ENCODE measurements at places on chromosomes 11 and 22.

DNA sequence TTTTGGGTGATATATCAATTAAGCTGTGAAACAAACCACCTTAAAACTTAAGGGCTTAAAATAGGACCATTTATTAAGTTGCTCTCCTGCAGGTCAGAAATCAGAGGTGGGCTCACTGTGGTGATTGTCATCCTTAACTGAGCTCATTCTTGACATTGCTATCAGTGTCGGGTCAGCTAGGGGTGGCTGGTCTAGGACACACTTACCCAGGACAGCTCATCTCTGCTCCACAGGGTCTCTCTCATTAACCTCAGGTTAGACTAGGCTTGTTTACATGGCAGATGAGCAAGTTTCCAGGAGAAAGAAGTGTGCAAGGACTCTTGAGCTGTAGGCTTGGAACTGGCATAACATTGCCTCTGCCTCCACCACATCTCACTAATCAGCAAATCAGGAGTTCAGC, 601.0 kb upstream of the RAG2 start:
- no peak for DNase-seq

- DNase-seq, result peak; percentile 42
These were observed 45.6 kb downstream of the EIF3F start for GRCh38 chr11:8032576-8033304.

- DNase-seq, result no peak
These were observed 34.4 kb upstream of the CD82 start for GRCh38 chr11:44531116-44531504.

DNA sequence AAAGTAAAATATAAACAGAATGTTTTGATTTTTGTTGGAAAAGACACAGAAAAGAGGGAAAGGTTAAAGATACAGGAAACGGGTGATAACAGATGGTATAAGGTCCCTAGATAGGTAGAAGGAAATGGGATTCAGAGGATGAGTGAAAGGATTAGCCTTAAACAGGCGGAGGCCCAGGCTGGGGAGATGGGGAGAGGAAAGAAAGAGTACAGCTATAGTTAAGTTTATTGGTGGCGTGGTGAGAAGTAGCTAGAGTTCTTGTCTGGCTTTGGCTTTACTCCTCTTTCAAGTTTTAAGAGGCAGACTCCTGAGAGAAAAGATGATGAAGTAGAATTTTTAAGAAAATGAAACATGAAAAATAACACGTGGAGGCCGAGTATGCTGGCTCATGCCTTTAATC, 13.7 kb downstream of the ZBTB44 start:
- DNase-seq, result no peak

- no peak for DNase-seq
These were observed 31.3 kb upstream of the DGKZ start for GRCh38 chr11:46315783-46316563.

DNA sequence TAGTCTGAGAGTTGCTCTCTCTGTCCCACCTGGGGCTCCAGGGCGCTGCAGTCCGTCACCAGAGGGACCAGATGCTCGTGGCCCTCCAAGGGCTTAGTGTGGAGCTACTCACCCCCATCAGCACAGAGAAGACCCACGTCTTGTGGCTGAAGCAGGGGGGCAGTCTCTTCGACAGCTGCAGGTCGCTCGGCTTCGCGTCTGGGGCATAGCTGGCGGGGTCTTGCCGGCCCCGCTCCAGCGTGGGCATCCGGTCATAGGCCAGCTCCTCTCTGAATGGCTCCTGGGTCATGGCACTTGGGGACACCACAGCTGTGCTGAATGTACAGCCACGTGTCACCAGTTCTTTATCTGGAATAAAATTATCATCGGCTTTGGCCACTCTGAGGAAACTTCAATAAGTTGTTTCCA, 608 bp downstream of the MLC1 start:
- DNase-seq, result no peak

- DNase-seq, result no peak
These were observed 81.1 kb downstream of the DGCR2 start for GRCh38 chr22:19040888-19041703.

- no peak for DNase-seq
These were observed 344.9 kb downstream of the BRD1 start for GRCh38 chr22:49482811-49483210.

GRCh38 chr22:30240541-30241417, 5.8 kb downstream of the LIF start:
- no peak for DNase-seq

GRCh38 chr11:269146-269890, 8.9 kb upstream of the NLRP6 start:
- DNase-seq, result peak; percentile 67

GRCh38 chr22:28229566-28230485, 310.8 kb upstream of the PITPNB start:
- DNase-seq, result no peak

- DNase-seq, result no peak
These were observed 67.6 kb downstream of the PIWIL3 start for GRCh38 chr22:24706732-24707469.

- no peak for DNase-seq
These were observed 20.7 kb upstream of the P2RY2 start for GRCh38 chr11:73197348-73197747.

- no peak for DNase-seq
These were observed 408.3 kb downstream of the ETS1 start for GRCh38 chr11:128179039-128179438.

DNA sequence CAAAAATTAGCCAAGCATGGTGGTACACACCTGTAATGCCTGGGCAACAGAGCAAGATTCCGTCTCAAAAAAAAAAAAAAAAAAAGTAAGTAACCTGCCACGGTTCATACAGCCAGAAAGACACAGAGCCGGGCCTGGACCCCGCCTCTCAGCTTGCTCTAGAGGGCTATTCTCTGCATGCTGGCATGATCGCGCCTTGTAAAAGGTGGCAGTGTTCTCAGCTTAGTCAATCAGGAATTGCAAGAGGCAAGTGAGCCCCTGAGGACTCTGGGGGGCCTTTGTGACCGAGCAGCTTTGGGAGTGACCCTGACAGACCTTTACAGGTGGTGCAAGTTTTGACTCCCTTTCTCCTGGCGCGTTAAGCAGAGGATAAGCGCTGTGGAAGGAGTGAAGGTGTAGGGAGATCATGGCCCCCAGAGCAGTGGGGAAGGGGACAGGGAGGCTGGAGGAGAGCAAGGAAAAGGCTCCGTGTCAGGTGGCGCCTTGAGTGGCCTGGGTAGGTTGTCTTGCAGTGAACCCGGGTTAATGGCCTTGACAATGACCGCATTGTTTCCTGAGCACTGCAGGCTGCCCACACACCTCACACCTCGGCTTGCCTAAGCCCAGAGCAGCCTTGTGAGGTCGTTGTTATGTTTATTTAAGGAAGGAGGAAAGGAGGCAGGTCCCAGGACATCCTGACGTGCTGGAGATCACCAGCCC, 48.9 kb downstream of the CDPF1 start:
- DNase-seq, result no peak

DNA sequence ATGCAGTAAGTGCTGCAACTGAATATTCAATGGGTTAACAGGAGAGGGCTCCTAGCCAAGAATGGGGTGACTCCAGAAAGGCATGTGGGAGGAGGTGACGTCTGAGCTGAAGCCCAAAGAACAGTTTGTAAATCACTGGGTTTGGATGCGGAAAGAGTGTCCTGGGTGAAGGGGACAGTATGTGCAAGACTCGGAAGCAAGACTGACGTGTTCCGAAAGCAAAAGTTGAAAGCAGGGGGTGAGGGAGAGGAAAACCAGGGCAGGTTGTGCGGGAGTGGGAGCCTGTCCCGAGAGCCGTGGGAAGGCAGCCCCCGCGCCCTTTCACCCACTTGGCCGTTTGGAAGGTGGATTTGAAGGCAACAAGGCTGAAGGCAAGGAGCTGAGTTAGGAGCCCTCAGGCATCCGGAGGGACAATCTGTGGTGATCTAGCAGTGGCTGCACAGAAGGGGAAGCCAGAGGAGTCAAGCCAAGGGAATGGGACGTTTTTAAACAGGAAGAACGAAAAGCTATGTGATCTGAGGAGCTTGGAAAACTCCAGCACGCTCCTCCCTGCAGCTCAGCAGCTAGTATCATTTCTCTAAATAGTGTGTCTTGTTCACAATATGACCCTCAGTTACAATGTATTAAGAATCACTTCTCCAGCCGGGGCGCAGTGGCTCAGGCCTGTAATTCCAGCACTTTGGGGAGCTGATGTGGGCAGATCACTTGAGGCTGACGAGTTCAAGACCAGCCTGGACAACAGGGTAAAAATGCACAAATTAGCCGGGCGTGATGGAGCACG, 7.7 kb downstream of the SLC25A18 start:
- no peak for DNase-seq

DNA sequence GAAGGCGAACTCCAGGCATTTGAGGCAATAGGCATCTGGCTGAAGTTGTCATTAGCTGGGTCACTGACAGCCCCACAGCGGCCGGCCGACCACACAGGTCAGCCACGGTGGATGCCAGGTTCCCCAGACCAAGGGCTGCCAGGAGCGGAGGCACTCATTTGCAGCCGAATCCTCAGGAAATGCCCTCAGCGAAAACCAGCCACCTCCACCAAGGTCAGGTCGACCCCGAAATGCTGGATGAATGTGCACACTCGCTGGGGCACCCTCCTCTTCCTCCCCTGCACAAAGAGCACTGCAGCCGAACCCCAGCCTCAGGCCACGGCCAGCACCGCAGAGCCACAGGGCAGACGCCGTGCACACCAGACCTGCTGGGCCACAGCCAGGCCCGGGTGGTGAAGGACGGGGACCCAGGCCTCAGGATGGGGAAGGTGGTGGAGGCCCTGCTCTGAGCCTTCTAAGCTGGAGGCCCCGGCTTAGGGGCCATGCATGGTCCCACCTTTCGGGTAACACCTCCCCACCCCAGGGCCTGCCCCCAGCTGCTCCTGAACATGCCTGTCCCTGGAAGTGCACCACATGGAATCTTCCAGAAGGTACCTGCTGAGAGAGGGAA, 206.0 kb downstream of the BRD1 start:
- no peak for DNase-seq

DNA sequence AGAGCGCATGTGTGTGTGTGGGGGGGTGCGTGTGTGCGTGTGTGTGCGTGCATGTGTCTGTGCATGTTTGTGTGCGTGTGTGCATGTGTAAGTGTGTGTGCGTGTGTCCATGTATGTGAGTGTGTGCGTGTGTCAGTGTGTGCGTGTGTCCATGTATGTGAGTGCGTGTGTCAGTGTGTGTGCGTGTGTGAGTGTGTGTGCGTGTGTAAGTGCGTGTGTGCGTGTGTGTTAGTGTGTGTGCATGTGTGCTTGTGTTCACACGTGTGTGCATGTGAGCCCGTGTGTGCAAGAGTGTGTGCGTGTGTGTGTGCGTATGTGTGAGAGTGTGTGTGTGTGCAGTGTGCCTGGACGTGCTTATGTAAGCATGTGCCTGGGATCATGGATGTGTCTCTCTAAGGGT, 14.7 kb upstream of the APOL6 start:
- no peak for DNase-seq

- peak; percentile 42 for DNase-seq
These were observed 75.3 kb downstream of the KCNQ1 start for GRCh38 chr11:2519862-2520735.

DNA sequence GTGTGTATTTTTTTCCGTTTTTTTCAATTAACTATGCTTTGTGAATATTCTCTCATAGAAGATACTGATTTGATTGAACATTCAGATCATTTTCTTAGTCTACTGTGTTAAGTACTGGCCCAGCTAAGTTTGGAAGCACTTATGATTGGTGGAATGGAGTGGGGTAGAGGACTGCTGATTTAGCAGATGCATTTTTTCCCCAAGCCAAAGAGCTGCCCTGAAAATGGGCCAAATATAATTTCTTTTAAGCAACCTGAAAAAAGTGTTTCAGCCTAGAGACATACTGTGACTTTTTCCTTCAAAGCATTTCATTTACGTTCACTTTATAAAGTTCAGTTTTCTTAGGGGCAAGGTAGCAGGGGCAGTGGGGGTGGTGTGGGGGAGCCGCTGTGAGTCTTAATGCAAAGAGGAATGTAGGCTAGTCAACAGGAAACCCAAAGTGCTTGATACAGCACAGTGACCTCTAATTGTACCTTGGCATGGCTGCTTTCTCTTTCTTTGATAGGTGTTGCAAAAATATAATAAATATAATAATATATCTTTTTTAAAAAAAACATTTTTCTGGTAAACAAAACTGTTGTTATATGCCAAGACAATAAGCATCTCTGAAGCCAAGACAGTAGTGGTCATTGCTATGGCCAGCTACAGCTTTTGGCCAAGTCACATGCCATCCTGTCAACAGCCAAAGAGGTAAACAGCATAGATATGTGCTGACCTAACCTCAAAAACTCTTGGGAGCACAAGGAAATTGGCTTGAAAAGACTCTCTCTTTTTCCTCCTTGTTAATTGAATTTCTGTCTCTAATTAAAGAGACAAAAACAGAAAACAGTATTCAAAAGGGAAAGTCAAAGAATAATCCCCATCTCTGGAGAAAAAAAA, 58.8 kb downstream of the LIF start:
- no peak for DNase-seq

- peak; percentile 25 for DNase-seq
These were observed 108.6 kb downstream of the TRIM29 start for GRCh38 chr11:120029321-120029720.

- DNase-seq, result no peak
These were observed 143.5 kb upstream of the PLET1 start for GRCh38 chr11:112404112-112404511.

DNA sequence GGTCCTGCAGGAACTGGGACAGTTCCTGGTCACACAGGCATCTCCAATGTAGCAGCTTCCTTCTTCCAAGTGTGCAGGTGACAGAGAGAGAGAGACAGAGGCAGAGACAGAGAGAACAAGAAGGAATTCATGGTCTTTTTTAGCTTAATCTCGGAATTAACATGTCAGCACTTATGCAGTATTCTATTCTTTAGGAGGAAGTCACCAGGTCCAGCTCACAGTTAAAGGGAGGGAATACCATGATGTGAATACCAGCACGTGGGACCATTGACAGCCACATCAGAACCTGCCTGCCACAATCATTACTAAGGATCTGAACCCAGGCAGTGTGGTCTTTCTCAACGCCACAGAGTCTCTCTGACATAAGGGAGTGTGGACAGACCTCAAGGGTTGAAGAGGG, 341.6 kb downstream of the MN1 start:
- no peak for DNase-seq

DNA sequence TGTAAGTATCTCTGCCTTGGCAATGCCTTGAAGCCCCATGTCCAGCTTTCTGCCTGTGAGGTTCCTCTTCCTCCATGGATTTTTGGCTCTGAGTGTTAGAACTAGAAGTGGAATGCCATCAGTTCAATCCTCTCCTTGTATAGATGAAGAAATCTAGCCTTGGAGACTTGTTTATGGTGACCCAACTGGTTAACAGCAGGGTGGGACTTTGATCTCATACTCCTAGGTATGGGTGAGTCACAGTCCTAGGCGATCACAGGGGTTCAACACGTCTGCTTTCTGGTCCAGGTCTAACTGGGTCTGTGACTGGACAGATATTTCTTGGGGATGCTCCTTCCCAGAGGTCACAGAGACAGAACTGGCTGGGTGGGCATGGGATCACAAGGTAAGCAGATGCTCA, 9.2 kb upstream of the MTFP1 start:
- no peak for DNase-seq

- DNase-seq, result no peak
These were observed 99.5 kb downstream of the BCR start for GRCh38 chr22:23279781-23280180.

All from activated CD8-positive, alpha-beta memory T cell treated with anti-CD3 and anti-CD28 coated beads, Interleukin-2, amount 50 U/mL, for 48 hours (primary cell).